Urinary bladder (tissue), 4 donors: ENCODE measurements at places on chromosomes 1 and 21. TPM values are rescaled to one million over a fixed set of nuclear protein-coding genes. Genes with fewer than 3 reads are reported as not detected.

GRCh38 chr1:11355559-11356475 lies 82.8 kb downstream of the UBIAD1 start:
- DNase-seq = no peak

- DNase-seq = no peak
These were observed 239.8 kb downstream of the NFIA start for GRCh38 chr1:61322008-61322744.

GRCh38 chr1:11248169-11248568 lies 14.2 kb downstream of the MTOR start:
- DNase-seq = no peak

Gene DDAH1
- 12.3 TPM for polyA plus RNA-seq

- DNase-seq = no peak
These were observed 6.5 kb downstream of the ACTRT2 start for GRCh38 chr1:3027611-3028371.

Gene PDC
- polyA plus RNA-seq = not detected

GRCh38 chr1:244768186-244768585 lies 67.3 kb upstream of the COX20 start:
- no peak for DNase-seq

- DNase-seq = no peak
These were observed 342.8 kb downstream of the RPS6KC1 start for GRCh38 chr1:213393860-213394259.

DNA sequence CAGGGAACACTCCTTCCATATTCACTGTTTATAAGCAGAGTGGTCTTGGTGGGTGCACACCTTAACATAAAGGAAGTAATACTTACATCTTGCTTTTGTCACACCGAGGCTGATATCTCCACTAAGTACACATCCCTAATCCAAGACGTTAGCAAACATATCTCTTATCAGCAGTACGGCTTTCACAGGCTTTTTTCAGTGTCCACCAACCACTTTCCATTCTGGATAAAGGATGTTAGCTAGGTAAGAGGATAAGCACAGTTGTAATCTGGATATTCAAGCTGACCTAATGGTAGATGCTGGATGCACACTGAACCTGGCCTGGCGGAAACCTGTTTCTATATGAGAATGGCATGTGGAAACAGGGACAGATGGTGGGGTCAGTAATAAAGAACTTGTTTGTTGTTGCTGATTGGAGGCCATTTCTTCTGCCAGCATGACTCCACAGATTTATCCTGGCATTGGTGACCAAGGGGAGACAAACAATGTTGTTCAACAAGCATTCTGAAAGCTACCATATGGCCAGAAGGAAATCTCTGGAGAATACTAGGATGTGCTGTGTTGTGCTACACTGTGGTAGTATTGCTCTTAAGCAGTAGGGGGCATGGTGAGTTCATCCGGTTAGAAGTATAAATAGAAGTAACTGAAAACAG lies 416.4 kb downstream of the PTBP2 start:
- no peak for DNase-seq

- no peak for DNase-seq
These were observed 72.5 kb downstream of the ARHGEF10L start for GRCh38 chr1:17611991-17612390.

DNA sequence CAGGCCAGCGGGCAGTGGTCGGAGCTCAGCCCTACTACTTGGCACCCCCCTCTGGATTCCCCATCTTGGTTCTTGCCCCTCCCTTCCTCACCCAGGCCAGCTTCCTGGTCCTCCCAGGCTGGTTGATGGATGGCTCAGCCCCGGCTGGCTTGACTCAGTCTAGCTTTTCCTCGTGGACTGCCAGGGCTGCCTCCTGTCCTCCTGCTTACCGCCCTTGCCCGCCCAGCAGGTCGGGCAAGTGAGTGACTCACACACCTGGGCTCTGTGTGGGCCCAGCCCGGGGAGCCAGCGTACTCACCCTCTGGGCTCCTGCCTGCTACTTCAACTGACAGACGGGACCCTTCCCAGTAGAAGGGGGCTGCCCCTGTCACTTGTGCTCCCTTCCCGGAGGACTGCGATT lies 19.5 kb upstream of the ARHGEF10L start:
- no peak for DNase-seq

Gene NOS1AP
- polyA plus RNA-seq = 0.92 TPM
